T47D (cell line): ENCODE measurements at places on chromosomes 12 and 14.

DNA sequence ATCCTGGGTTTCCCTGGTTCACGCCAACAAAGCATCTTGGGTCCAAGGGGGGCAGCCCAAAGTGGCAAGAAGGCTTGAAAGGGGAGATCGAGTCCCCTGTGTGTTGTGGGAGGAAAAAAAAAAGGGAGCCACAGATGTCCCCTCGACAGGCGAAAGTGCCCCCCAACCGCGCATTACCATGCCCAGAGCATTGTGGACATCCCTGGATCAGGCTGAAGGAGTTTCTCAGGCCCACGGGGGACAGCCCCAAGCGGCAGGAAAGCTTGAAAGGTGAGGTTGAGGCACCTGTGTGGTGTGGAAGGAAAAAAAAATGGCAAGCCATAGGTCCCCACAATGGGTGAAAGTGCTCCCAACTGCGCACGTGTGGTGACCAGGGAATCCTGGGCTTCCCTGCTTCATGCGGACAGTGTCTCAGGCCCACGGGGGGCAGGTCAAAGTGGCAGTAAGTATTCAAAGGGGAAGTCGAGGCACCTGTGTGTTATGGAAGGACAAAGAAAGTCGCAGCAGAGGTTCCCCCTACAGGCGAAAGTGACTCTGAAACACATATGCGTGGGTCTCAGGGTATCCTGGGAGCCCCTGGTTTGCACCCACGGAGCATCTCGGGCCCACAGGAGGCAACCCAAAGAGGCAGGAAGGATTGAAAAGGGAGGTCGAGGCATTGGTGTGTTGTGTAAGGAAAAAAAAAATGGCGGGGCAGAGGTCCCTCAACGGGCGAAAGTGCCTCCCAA, 580.1 kb downstream of the ALG10 start:
- no peak for DNase-seq

DNA sequence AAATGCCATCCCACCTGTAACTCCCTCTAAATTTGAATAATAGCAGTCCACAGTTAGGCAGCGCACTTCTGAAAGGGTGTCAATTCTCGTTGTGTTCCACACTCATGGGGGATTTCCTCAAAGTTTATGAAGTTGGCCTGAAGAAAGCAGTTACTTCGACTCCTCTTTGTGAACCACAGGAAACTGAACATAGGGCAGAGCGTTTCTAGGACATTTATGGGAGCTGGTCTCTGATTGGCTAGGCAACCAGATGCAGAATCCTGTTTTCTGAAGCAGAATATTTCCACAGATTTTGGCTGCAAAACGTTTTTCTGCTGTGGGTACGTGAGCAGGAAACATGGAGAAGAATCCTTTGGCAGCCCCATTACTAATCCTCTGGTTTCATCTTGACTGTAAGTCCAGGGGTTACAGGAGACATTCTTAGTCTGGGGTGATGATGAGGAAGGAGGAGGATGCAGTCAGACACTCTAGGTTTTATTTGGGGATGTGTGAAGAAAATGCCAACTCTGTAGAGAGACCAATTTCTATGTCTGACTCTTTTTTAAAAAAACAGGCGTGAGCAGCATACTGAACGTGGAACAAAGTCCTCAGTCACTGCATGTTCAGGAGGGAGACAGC, 431.5 kb upstream of the OR4E1 start:
- no peak for DNase-seq

- DNase-seq, result no peak
Measured at GRCh38 chr12:793037-793436, 40.7 kb downstream of the WNK1 start.

GRCh38 chr12:97452230-97452629, 10.4 kb upstream of the RMST start:
- no peak for DNase-seq

GRCh38 chr12:1878214-1878613, 40.2 kb downstream of the CACNA2D4 start:
- DNase-seq, result no peak

DNA sequence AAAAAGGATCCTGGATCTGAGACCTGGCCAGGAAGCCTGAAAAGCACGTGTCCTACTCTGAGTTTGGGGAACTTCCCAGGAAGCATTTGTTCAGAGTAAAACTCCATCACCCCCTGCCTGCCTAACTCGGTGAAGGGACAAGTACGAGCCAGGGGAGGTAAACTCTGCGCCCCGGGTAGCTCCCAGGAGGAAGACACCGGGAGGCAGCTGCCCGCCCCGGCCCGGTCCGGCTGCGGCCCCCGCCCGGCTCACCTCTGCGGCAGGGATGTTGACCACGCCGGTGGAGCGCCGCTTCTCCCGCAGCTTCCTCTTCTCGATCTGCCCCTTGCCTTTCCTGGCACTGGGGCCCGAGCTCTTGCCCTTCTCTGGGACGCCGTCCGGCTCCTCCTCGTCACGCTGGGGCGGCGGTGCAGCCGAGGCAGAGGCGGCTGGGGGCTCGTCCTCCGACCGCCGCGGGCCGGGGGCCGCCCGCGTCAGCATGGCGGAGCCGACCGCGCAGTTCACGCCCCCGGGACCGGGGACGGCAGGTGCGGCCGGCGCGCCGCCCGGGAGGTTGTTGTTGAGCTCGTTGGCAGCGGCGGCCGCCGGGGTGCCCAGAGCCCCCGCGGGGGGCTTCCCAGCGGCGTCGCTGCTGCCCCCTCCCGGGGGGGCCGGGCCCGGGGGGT, 1.2 kb downstream of the PAWR start:
- peak; percentile 67 for DNase-seq

- DNase-seq, result no peak
Measured at GRCh38 chr14:90666571-90666970, 149.7 kb downstream of the TTC7B start.

DNA sequence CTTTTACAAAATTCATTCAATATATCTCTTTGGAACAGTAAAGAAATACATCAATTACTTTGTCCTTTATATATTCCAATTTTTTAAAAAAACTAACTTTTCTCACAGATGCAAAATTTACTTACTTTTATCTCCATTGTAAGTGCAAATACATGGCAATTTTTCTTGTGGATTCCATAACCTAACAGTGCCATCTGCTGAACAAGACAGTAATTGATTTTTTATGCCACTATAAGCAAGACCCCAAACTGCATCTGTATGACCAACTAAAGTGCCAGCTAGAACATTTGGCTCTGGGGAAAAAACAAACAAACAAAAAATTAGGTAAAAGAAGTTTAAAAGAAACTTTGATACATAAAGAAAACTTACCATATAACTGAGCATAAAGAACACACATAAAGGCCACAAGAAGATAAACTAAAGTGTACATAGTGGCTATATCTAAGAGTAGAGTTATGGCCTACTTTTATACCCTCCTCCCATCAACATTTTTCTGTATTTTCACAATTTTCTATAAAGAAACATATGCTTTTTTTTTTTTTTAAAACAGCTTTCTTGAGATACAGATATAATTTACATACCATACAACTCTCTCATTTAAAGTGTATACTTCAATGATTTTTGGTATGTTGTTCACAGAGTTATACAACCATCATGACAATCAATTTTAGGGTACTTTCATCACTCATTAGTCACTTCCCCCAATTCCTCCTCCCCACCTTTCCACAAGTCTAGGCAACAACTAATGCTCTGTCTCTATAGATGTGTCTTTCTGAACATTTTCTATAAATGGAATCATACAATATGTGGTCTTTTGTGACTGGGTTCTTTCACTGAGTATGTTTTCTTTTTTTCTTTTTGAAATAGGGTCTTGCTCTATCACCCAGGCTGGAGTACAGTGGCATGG, 32.6 kb downstream of the COCH start:
- no peak for DNase-seq

DNA sequence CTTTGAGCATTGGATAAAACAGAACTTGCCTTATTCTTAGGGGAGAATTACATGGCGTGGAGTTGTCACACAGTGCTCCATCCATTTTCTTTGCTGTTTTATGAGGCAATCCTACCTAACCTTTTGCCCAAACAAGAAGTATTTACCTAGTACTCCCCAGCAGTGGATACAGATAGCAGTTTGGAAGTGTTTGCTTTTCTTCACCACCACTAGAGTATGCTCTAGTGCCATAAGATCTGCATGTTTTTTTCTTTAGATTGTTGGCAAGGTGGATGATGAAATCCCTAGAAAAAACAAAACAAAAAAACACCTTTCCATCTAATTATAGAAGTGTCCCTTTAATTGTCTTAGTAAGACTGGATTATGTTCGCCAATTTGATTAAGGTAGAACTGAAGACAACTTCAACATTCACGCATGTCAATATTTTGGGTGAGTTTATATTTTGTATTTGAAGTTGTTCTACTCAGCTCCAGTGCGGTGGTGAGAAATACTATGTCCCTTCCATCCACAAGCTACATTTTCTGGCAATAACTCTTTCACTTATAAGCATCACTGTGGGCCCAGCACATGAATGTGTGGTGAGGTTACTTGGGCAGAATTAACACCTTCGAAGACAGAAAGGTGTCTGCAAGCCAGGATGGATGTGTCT, 23.6 kb upstream of the TMEM260 start:
- DNase-seq, result peak; percentile 47

GRCh38 chr12:5232291-5232690, 188.6 kb downstream of the KCNA5 start:
- DNase-seq, result no peak

GRCh38 chr14:99733211-99733539, 49.1 kb downstream of the CYP46A1 start:
- no peak for DNase-seq

DNA sequence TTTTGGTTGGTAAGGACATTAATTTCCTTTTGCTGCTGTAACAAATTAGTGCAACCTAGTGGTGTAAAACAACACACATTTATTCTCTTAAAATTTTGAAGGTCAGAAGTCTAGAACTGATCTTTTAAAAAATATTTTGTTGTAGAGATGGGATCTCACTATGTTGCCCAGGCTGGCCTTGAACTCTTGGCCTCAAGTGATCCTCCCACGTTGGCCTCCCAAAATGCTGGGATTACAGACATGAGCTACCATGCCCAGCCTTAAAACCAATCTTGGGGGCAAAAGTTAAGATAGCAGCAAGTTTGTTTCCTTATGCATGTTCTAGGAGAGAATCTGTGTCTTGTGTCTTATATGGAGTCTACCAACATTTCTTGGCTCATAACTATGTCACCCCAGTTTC, 55.8 kb downstream of the MIA2 start:
- no peak for DNase-seq

DNA sequence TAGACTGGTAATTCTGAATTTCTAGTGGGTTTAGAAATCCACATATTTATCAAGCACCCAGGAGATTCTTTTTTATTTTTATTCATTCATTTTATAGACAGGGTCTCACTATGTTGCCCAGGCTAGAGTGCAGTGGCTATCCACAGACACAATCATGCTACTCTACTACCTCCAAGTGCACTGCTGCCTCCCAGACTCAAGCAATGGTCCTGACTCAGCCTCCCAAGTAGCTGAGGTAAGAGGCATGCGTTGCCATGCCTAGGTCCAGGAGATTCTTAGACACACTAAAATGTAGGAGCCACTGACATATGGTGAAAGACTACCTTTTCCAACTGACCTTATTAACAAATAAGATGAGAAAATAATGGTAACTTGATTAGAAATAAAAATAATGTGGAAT, 38.9 kb downstream of the KIF21A start:
- DNase-seq, result no peak

- no peak for DNase-seq
Measured at GRCh38 chr12:114512351-114512750, 106.4 kb upstream of the TBX5 start.

DNA sequence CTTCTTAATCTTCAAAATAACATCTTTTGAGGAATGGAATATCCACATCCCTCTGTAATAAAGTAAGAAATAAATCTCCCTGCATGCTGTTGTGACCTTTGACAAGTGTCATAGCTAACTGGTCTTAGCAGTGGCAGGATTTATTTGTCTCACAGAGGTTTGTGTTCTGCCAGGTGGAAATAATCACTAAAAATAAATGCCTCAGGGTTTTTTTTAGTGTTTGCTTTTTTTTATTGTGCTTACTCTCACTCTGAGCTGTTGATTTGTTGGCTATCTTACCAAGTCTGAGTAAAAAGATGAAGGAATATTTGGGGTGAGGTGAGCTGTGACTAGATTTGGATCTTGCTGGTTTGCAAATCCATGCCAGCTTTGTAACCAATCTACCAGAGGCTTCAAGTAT, 285.4 kb downstream of the ALG10B start:
- DNase-seq, result no peak

- DNase-seq, result no peak
Measured at GRCh38 chr12:87866578-87867292, 162.5 kb downstream of the C12orf50 start.

DNA sequence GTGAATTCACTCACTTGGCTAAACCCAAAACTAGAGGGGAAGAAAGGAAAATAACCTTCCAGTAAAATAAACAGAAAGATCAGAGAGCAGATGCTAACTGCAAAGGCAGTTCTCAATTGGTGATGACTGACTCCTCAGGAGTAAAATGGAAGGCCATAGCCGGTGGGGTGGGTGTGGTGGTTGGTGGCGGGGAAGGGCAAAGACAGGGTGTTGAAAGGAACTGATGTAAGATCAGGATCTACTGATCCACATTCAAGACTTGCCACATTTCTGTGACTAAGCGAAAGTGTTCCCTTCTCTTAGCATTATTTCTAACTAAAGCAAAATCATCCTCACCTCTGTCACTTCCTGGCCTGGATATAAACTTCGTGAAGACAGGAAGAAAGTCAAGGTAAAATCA, 26.3 kb upstream of the TC2N start:
- DNase-seq, result no peak
